Thoracic aorta (tissue), 2 donors: ENCODE measurements at places on chromosomes 5 and 9. TPM values are rescaled to one million over a fixed set of nuclear protein-coding genes. Genes with fewer than 3 reads are reported as not detected.

- H3K4me1 ChIP-seq, result no peaks in the 10 kb centered on the region
- H3K36me3 ChIP-seq, result no peaks in the 10 kb centered on the region
- no peak overlapping the region for H3K27ac ChIP-seq
- no peaks in the 10 kb centered on the region for H3K27me3 ChIP-seq
- no peak overlapping the region for H3K4me3 ChIP-seq
These were observed 263.0 kb downstream of the PDZD2 start for GRCh38 chr5:31901807-31902530.

DNA sequence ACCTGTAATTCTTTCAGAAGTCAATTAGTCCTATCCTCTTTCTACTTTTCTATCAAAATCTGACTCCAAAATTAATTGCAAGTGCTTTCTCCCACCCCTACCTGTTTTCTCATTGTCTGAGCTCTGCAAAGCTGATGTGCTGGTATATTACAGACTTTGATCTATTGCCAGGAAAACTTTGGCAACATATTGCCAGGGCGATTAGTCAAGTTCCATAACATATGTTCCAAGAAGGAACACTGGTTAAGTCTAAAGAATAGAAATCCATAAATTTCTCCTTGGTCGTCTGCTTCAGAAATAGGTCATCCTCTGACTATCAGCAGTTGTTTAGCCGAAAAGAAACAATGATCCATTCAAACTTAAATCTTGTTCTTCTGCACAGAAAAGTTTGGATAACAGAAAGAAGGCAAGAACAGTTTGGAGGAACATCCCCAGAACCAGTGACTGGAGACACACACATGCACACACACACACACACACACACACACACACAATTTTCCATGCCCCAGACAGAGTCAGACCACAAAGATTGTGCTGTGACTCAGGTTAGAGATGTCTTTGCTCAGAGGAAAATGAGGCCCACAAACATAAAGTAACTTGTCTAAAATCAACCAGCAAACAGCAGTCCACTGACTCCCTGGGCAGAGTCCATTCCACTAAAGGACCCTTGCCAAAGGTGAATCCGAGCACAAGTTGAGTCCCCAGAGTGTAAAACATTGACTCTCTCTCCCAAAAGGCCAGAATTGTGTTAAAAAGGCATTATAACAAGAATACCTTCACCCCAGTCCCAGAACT is 202.1 kb downstream of the DEPDC1B start:
- peaks cover 67% of the 10 kb centered on the region for H3K4me1 ChIP-seq
- no peak for DNase-seq
- no peak overlapping the region for H3K27ac ChIP-seq
- H3K27me3 ChIP-seq, result no peaks in the 10 kb centered on the region

- no peaks in the 10 kb centered on the region for H3K27me3 ChIP-seq
- no peak overlapping the region for H3K4me3 ChIP-seq
- no peak overlapping the region for H3K27ac ChIP-seq
- no peaks in the 10 kb centered on the region for H3K36me3 ChIP-seq
- no peaks in the 10 kb centered on the region for H3K4me1 ChIP-seq
These were observed 812.0 kb downstream of the CDH18 start for GRCh38 chr5:19175776-19176570.

STOM gene
- 177 TPM for total RNA-seq

EGFL7 gene
- 42.0 TPM for total RNA-seq

DNA sequence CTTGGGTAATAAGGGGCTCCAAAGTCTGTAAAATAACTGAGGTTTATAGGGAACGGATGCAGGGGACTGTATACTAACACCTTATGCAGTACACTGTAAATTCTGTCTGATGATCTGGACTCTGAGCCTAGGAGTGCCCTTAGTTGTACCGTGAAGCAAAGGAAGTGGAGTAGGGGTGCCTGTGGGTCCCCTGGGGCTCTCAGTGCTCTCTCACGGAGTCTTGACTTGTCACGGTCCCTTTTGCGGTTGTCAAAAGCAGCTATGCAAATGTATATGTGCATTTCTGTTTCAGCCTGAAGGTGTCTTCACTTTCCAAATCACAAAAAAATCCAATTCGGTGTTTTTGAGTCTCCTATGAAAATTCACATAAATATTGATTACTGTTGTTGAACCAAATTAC is 17.8 kb downstream of the DMRT1 start:
- no peaks in the 10 kb centered on the region for H3K36me3 ChIP-seq
- DNase-seq, result no peak
- H3K4me1 ChIP-seq, result no peaks in the 10 kb centered on the region
- no peak overlapping the region for H3K27ac ChIP-seq
- H3K27me3 ChIP-seq, result no peaks in the 10 kb centered on the region

FAXDC2 gene
- total RNA-seq, result 70.5 TPM

DNA sequence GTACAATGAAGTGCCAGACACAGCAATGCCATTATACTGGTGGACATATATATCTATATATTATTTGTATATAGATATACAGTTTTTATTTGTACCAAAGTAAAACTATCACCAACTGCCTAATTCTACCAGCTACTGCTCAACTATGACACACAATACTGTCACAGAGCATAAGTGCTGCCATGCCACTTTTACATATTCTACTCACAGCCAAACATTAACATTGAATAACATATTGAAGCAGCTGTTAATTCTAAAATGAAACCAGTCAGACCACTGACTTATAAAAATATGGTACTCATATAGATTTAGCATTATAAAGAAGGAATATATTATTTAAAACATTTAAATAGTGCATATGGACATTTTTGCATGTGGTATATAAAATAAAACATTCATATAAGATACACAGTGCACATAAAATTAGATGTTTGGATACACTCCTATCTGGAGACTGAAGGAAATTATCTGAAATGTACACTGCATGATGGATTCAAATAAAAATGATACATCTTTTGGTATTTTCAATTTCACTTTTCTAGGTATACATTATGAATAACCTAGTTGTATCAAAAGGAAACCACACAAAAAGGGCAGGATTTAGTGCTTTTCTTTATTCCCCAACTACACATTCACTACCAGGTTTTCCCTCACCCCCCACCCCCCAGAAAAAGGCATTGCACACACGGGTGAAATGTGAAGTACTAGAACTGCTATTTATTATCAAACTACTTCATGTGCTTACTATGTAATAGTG is 48.9 kb downstream of the PKD2L2 start:
- H3K4me3 ChIP-seq, result no peak overlapping the region
- DNase-seq, result no peak
- no peak overlapping the region for H3K27ac ChIP-seq
- peaks cover 29% of the 10 kb centered on the region for H3K36me3 ChIP-seq
- H3K27me3 ChIP-seq, result no peaks in the 10 kb centered on the region

DNA sequence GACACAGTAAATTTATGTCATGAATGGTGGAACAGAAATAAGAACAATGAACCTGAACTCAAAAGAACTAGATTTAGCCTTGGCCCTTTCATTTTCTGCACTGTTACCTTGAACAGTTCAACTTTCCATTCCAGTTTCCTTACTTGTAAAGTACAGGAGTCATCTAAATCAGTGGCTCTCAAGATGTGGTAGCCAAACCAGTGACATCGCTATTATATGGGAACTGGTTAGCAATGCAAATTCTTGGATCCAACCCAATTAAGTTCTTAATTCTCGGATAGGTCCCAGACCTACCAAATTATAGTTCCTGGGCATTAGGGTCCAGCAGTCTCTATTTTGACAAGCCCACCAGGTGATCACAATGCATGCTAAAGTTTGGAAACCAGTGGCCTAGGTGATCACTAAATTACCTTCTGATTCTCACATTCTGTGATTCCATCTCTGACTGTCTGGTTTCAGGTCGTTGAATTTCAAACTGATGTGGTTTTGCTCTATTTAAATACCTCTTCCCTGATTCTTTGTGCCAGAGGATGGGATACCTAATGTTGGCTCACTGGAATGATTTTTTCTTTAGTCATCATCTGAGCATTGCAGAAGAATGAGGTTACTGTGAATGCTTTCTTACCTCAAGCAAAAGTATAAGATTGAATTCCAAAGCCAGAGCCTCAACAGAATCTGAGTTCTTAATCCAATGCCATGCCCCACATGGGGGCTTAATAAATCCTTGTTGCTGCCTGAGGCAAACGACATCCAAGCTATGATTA is 253.8 kb downstream of the ENC1 start:
- H3K4me1 ChIP-seq, result peaks cover 14% of the 10 kb centered on the region
- H3K27ac ChIP-seq, result no peak overlapping the region
- DNase-seq, result no peak
- H3K4me3 ChIP-seq, result no peak overlapping the region
- no peaks in the 10 kb centered on the region for H3K27me3 ChIP-seq

DNA sequence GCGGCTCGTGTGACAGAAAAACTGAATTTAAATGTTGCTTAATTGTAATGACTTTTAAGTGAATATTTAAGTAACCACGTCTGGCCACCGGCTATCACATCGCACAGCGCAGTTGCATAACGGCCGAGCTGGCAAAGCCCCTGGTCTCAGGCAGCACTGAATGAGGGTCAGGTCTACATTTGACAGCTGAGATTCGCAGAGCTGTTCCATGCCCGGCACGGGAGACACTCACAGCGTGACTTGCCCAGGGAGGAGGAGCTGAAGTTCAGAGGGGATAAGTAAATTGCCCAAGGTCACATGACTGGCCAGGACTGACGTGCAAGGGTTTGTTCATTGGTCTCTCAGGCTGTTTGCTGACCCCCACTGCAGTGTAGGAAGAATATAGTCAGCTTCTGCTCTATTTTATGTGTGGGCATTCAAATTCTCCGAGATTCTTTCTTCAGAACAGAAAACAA is 17.4 kb upstream of the COL5A1 start:
- H3K4me1 ChIP-seq, result no peaks in the 10 kb centered on the region
- DNase-seq, result no peak
- no peak overlapping the region for H3K27ac ChIP-seq
- no peaks in the 10 kb centered on the region for H3K36me3 ChIP-seq
- H3K4me3 ChIP-seq, result no peak overlapping the region

DNA sequence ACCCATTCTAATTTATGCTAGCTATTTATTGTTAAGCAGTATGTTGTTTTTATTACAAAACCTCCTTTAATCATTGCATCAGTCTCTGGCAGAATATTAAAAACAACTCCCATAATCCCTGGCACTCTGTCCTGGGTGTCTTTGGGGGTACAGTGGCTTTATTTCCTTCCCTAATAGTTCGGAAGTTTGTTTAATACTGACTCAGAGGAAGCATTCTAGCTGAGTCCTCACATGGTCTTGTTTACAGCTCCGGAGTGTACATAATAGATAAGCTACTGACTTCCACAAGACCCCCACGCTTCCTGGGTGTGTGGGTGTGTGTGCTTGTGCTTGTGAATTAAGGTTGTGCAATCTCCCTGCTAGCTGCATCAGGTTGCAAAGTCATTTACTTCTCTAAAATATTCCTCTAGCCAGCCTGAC is 149.8 kb upstream of the CDKN2B start:
- H3K36me3 ChIP-seq, result no peaks in the 10 kb centered on the region
- no peak for DNase-seq
- H3K4me3 ChIP-seq, result no peak overlapping the region
- H3K27me3 ChIP-seq, result no peaks in the 10 kb centered on the region
- H3K4me1 ChIP-seq, result no peaks in the 10 kb centered on the region

BSPRY gene
- 0.14 TPM for total RNA-seq

DNA sequence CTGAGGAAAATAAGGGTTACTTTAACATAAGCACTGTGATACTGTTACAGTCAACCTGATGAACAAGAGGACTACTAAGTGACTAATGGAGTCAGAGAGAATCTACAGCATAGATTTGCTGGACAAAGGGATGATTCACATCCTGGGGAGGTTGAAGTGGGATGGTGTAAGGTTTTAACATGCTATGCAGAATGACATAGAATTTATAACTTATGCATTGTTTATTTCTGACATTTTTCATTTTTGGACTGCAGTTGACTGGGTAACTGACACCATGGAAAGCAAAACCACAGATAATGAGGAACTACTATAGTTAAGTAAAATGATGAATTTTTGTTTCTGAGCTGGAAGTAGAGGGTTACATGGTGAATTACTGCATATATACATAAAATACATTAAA is 389.2 kb downstream of the MAT2B start:
- H3K36me3 ChIP-seq, result no peaks in the 10 kb centered on the region
- no peaks in the 10 kb centered on the region for H3K27me3 ChIP-seq
- DNase-seq, result no peak
- H3K27ac ChIP-seq, result no peak overlapping the region
- no peaks in the 10 kb centered on the region for H3K4me1 ChIP-seq
- no peak overlapping the region for H3K4me3 ChIP-seq

- H3K4me1 ChIP-seq, result no peaks in the 10 kb centered on the region
- H3K36me3 ChIP-seq, result no peaks in the 10 kb centered on the region
- no peak for DNase-seq
These were observed 153.1 kb downstream of the PCSK1 start for GRCh38 chr5:96279801-96280542.

- H3K4me1 ChIP-seq, result no peaks in the 10 kb centered on the region
- H3K27ac ChIP-seq, result no peak overlapping the region
- H3K4me3 ChIP-seq, result no peak overlapping the region
These were observed 76.3 kb downstream of the FOCAD start for GRCh38 chr9:20760246-20760891.

GRCh38 chr5:132180134-132180745 is 47.4 kb downstream of the P4HA2 start:
- peak overlapping the region; percentile 46 for H3K4me3 ChIP-seq

SOX30 gene
- not detected for total RNA-seq

DNA sequence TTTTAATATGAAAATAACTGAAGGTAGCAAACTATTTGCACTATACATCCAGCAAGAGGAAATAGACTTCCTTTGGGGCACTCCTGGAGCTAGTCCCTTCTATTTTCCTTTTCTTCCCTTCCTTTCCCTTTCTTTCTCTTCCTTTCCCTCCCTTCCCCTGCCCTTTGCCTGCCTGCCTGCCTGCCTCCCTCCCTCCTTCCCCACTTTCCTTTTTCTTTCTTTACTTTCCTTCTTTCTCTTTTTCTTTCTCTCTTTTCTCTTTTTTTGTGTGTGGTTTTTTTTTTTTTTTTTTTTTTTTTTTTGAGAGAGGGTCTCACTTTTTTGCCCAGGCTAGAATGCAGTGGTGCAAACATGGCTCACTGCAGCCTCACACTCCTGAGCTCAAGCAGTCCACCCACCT is 17.3 kb upstream of the CXXC5 start:
- H3K36me3 ChIP-seq, result peaks cover 10% of the 10 kb centered on the region
- H3K27me3 ChIP-seq, result no peaks in the 10 kb centered on the region
- peaks cover 5% of the 10 kb centered on the region for H3K4me1 ChIP-seq
- no peak for DNase-seq
- H3K27ac ChIP-seq, result no peak overlapping the region
- H3K4me3 ChIP-seq, result no peak overlapping the region

DNA sequence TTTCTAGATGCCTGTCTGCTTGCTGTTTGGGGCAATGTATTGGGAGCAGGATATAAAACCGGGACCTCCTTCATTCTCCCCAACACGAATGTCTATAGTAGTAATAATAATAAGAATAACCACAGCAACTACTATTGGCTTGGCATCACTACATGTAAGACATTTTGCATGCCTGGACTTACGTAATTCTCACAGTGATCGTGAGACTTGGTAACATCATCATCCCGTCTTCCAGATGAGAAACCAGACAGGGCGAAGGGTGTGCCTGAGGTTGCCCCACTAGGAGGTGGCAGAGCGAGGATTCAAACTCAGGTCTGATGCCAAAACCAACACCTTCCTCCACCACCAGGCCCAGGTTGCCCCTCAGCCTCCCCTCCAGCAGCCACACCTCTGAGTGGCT is 185.1 kb downstream of the RGS3 start:
- DNase-seq, result no peak
- H3K4me1 ChIP-seq, result peaks cover 18% of the 10 kb centered on the region
- H3K27ac ChIP-seq, result no peak overlapping the region
- H3K36me3 ChIP-seq, result no peaks in the 10 kb centered on the region

- no peak overlapping the region for H3K4me3 ChIP-seq
- H3K36me3 ChIP-seq, result peaks cover 24% of the 10 kb centered on the region
- no peaks in the 10 kb centered on the region for H3K27me3 ChIP-seq
These were observed 11.4 kb downstream of the MTAP start for GRCh38 chr9:21813575-21814473.

- DNase-seq, result no peak
- no peaks in the 10 kb centered on the region for H3K4me1 ChIP-seq
- H3K27ac ChIP-seq, result no peak overlapping the region
- no peaks in the 10 kb centered on the region for H3K27me3 ChIP-seq
These were observed 92.1 kb upstream of the ERBIN start for GRCh38 chr5:65834306-65834705.

ASS1 gene
- 81.7 TPM for total RNA-seq
